ENCODE measurements at places on chromosomes 3 and 15.

GRCh38 chr3:4306860-4307259 lies 3.7 kb downstream of the SETMAR start:
- no peak for DNase-seq

GRCh38 chr15:33810806-33811205 lies 157.5 kb upstream of the CHRM5 start:
- DNase-seq: no peak

- DNase-seq: peak; percentile 20
Measured at GRCh38 chr3:168455814-168456213, 360.1 kb upstream of the GOLIM4 start.

- DNase-seq: no peak
Measured at GRCh38 chr15:61216519-61216918, 12.6 kb downstream of the RORA start.

GRCh38 chr3:129526121-129526900 lies 2.1 kb upstream of the RHO start:
- no peak for DNase-seq

GRCh38 chr3:17088602-17089313 lies 204.0 kb downstream of the PLCL2 start:
- DNase-seq: no peak

- no peak for DNase-seq
Measured at GRCh38 chr15:66944121-66944520, 121.3 kb upstream of the SMAD3 start.

DNA sequence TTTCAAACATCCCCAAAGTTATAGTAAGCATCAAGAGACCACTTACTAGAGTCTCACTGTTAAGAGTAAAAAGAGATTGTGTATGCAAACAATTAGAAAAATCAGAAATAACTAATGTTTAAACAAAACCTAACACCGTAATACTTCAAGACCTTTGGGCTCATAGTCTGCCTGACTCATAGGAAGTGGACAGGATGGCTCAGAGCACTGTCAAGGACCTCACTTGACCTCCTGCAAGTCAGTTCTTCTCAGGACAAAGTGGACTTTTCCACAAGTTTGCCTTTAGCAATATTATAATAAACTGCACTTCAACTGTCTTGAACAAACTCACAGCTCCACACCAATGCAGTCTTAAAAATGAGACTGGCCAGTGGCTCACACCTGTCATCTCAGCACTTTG lies 34.8 kb downstream of the IL12A start:
- DNase-seq: no peak

DNA sequence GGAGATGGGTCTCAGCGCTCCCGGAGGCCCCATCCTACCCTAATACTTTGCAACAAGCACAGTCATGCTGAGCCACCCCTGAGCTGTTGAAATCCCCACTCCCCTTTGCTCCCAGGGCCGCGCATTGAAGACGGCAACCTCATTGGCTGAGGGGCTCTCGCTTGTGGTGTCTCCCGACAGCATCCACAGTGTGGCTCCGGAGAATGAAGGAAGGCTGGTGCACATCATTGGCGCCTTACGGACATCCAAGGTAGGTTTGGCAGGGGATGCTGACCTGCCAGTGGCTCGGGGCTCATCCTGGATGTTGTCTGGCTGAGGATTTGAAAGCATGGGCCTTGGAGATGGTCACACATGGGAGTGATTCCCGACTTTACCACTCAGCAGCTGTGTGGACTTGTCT lies 5.9 kb downstream of the TMEM43 start:
- DNase-seq: no peak

DNA sequence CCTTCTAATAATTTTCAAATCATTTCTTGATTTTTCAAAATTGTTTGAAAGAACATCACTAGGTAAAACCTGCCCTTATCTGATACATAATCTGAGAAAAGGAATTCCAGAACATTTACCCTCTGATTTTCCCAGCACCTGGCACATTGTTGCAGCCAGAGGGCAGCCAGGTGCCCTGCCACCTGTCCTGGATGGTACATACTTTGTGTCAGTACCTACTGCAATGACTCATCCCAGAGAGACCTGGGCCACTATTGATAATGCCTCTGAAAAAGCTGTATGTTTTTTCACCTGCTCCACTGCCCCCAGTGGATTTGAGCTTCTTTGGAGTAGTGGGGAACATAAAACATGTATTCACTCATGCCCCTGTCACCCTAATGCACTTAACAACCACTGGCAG lies 648.9 kb upstream of the GBE1 start:
- DNase-seq: no peak

GRCh38 chr3:40930131-40930538 lies 269.2 kb upstream of the CTNNB1 start:
- no peak for DNase-seq

DNA sequence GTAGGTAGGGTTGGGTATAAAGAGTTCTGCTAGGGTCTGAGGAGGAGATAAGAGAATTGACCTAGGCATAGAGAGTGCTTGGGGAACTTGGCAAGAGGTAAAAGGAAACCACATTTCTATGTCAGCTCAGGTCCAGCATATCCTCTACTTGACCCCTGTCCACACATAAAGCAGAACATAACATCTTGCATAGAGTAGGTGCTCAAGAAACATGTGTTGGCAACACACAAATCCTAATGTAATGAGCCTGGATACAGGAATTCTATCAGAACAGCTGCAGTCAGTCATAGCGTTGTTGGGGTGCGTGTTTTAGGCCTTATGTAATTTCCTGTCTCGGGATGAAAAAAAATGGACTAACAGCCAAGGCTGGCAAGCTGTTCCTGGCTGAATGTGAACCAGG lies 35.0 kb upstream of the PLCL2 start:
- no peak for DNase-seq

- no peak for DNase-seq
Measured at GRCh38 chr3:169618894-169619792, 44.4 kb downstream of the MECOM start.

GRCh38 chr15:78212546-78213424 lies 21.6 kb downstream of the ACSBG1 start:
- DNase-seq: no peak

- peak; percentile 81 for DNase-seq
Measured at GRCh38 chr15:73321496-73322450, 47.0 kb downstream of the HCN4 start.

- no peak for DNase-seq
Measured at GRCh38 chr15:60043744-60044435, 39.8 kb downstream of the FOXB1 start.

GRCh38 chr15:61639491-61639890 lies 410.4 kb upstream of the RORA start:
- DNase-seq: no peak

GRCh38 chr3:11386465-11387113 lies 114.4 kb downstream of the ATG7 start:
- DNase-seq: no peak

DNA sequence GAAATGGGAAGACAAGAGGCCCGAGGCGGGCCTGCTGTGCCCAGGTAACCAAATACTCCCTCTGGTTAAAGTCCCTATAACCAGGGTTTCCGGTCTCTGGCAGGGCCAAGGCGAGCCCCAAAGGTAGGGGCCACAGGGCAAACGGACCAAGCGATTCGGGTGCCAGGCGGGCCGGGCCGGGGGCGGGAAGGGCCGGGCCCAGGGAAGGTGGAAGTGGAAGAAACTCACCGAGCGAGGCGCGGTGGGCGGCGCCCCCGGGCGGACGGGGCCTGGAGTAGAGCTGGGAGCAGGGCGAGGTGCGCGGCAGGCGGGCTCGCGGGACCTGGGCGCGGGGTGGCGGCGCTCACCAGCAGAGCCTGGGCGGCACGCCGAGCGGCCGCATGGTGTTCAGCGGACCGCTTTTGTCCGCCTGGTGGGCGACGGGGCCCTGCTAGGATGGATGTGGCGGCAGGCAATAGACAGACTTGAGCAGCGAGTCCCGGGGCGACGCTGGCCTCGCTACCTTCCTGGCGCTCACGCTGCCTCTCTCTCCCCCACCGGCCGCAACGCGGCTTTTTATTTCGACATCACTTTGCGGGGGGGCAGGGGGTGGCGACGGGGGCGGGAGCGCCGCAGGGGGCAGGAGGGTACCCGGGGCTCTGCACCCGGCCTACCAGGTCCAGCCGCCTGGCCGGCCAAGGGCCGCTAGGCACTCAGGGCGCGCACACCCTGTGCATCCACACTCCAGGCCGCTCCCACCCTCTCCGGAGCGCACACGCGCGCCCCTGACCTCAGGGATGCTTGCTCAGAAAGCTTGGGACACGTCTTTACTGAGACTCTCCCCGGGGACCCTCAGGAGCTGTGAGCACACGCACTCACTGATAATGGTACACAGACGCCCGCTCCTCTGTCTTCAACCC lies at the start of gene GATA2:
Gene GATA2 (minus strand): TSS at position 531 of the 899 bp plus-strand sequence. CDS start 6,170 bp downstream, outside the sequence.
- peak; percentile 62 for DNase-seq

DNA sequence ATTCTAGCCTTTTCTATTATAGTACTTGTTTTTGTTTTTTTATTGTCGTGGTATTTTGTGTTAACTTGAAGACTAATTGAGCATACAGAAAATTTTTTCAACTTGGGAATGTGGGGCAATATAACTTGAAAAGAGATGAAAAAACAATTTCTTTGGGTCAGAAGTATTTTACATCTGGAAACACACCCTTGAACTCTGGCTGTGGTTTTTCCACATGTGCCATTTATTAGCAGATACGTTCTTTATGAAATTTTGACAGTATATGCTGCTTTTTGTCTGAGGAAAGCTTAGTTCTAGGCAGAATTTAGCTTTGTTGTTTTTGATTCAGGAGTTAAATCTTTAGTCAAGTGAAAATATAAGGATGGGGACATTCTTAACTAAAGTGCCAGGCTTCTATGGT lies 44.7 kb downstream of the TCF12 start:
- no peak for DNase-seq

GRCh38 chr3:84039099-84039498 lies 919.7 kb upstream of the CADM2 start:
- no peak for DNase-seq

GRCh38 chr3:123745184-123745855 lies 138.8 kb downstream of the MYLK start:
- no peak for DNase-seq

DNA sequence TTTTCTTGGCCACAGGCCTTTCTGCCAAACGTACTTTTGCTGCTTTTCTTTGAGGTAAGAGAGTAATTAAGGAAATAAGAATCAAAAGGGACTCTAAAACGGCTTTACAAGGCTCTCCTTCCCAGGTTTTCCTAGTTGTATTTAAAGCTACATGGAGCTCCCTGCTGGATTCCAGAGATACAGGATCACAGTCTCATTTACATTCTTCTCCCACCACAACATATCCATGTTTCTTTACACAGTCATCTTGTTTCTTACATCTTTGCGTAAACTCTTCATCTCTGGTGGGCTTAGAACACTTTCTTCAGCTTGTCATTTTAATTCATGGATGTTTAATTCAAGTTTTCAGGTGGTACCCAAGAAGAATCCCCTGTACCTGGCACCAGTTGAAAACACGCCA lies 117.6 kb upstream of the BFSP2 start:
- DNase-seq: no peak

- DNase-seq: no peak
Measured at GRCh38 chr3:123807820-123808219, 76.3 kb downstream of the MYLK start.

- no peak for DNase-seq
Measured at GRCh38 chr3:77506384-77506783, 466.5 kb downstream of the ROBO2 start.

GRCh38 chr15:40279437-40280141 lies 3.3 kb downstream of the ANKRD63 start:
- peak; percentile 90 for DNase-seq

- no peak for DNase-seq
Measured at GRCh38 chr3:42027571-42027970, 63.6 kb upstream of the TRAK1 start.

DNA sequence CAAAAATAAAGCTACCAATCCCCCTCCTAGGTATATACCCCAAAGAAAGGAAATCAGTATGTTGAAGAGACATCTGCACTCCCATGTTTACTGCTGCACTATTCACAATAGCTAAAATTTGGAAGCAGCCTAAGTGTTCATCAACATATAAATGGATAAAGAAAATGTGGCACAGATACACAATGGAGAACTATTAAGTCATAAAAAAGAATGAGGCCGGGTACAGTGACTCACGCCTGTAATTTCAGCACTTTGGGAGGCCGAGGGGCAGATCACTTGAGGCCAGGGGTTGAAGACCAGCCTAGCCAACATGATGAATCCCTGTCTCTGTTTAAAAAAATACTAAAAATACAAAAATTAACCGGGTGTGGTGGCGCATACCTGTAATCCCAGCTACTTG lies 10.0 kb upstream of the PTPN9 start:
- DNase-seq: no peak

- no peak for DNase-seq
Measured at GRCh38 chr3:46986055-46986730, 6.7 kb downstream of the NBEAL2 start.

DNA sequence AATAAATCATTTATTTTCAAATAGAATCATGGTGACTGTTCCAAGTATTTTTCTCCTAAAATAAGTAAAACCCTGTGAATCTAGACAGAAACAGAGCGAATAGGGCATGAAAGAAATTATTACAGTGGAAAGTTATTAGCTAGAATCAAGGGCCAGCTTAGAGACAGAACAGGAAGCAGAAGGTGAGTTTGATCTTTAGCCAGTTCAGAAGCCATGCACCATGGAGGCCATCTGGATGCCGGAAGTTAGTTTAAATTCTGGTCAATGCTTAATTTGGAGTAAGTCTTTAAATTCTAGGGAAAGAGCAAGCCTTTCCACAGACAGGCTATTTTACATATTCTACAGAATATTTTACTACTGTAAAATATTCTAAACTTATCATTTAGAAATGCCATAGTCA lies 574.8 kb downstream of the CADM2 start:
- DNase-seq: no peak

- no peak for DNase-seq
Measured at GRCh38 chr3:12845811-12846210, 4.4 kb upstream of the RPL32 start.

DNA sequence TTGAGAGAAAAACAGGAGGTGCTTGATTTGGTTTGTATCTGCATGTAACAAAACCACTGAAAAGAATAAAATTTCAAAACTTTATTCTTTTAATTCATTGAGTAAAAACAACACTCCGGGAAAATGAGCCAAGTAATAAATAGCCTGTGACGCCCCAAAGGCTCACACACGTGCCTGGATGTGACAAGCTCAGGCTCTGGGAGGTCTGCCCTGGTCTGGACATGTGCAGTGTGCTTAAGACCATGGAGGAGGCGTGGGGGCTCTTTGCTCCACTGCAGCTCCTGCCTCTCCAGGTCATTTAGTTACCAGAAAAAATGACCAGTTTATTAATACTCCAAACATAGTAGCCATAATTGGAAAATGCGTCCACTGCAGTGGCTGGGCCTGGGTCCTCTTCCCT lies 8.6 kb upstream of the NME9 start:
- no peak for DNase-seq

DNA sequence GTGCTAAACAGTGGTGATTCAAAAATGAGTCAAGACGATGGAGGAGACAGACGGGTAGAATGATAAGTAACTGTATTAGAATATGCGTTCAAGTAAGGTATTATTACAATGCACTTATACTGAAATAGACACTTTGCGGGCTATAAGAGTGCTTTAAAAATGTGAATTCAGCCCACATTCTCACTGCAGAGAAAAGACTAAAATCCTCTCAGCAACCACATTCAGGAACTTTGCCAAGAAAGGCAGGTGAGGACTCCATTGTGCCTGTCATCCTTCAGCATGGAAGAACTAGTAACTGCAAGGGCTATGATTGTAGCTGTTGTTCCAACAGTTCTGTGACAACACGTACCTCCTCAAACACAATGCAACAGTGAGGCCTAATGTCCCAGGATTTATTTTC lies 272.0 kb downstream of the RORA start:
- DNase-seq: no peak
